CD4-positive, alpha-beta T cell treated with Interleukin-4 for 4 hours (primary cell): ENCODE measurements at places on chromosomes 2 and 18.

DNA sequence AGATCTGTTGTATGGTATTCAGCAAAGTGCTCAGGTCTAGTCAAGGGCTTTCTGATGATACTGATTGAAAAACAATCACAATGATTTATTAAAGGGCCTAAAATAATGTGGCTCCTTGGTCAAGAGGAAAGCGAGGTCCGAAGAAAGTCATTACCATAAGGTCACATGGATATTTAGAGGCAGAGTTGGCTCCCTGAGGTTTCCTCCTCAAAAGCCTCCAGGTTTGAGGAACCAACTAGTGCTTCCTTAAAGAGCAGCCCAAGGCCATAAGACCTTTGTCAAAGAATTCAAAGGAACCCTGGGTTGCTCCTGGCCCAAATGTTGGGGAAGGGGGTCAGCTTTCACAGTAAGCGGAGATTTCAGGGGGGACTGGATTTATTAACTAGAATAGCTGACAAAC lies 280.7 kb upstream of the ATP5MC3 start:
- DNase-seq, result no peak

- no peak for DNase-seq
These were observed 127.6 kb downstream of the ETAA1 start for GRCh38 chr2:67524777-67525176.

DNA sequence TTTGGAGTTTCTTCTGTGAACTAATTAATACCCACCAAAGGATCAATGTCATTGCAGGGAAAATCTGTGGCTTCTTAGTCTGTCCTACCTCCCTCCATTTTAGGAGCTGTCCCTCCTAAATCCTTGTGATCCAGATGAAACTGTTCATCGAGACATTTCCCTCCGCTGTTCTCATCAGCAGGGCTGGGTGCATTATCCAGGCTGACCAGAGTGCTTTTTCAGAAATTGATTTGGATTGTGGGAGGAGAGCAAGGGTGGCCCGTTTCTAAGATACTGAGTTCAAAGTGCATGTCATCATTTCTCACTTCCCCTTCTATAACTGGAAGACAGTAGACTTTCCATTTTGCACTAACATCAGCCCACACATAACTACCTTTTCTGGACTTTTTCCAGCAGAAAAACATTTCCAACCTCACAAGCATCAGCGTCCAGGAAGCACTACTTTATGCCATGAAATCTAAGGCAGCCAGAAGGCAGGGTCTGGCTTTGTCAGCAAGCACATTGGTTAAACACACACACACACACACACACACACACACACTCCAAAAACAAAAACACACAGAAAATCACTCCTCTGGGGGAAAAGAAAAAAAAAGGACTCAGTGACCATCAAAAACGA lies 94.1 kb downstream of the ANKRD44 start:
- DNase-seq, result peak; percentile 35

DNA sequence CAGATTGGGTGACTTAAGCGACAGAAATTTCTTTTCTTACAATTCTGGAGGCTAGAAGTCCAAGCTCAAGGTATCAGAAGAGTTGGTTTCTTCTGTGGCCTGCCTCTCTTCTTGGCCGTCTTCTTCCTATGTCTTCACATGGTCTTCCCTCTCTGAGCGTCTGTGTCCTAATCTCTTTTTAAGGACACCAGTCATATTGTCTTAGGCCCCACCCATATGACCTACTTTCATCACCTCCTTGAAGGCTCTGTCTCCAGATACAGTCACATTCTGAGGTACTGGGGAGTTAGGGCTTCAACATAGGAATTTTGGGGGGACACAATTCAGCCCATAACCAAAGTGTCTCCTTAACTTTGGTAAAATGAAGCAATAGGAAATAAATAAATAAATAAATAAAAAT lies 110.9 kb upstream of the EPC2 start:
- DNase-seq, result no peak

GRCh38 chr2:106122157-106122556 lies 71.9 kb downstream of the UXS1 start:
- no peak for DNase-seq

GRCh38 chr2:228819701-228820100 lies 451.4 kb downstream of the PID1 start:
- DNase-seq, result no peak

DNA sequence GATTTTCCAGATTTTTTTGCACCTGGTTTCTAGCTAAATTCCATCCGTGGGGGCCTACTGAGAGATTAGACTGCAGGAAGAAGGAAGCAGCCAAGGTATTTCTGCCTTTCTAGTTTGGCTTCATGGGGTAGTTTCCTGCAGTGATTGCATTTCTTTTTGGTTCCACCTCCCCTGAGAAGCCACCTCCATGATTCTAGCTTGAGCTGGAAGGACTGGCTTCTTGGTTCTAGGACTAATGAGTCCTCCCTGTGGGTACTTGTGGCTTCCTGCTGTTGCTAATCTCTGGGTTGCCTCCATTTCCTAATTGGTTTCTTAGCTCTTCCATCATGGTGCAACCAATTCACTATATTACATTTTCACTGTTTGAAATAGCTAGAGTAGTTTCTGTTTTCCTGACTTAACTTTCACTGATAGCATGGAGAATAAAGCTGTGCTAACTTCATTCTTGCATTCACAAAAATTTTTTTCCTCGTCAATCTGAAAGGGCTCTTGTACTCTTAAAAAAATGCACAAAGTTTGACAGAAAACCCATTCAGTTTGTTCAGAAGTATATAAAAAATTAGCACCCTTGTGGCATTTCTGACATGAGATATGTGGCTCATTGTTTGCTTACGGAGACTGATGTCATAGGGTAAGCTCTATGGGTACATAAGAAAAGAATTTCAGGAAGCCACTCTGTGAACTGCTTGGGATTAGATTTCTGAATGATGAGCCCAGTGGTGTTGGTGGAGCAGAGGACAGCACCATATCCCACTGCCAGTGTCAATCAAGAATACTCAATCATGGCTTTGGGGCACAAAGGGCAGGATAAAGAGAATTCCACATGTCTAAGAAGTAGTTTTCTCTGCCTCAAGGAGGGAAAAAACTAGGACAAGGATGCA lies 242.8 kb upstream of the RBMS1 start:
- DNase-seq, result no peak

GRCh38 chr2:226124548-226125011 lies 675.0 kb downstream of the IRS1 start:
- DNase-seq, result no peak

GRCh38 chr2:168424112-168424951 lies 31.7 kb upstream of the CERS6 start:
- DNase-seq, result no peak

- DNase-seq, result no peak
These were observed 20.0 kb downstream of the WDFY1 start for GRCh38 chr2:223925106-223925505.

DNA sequence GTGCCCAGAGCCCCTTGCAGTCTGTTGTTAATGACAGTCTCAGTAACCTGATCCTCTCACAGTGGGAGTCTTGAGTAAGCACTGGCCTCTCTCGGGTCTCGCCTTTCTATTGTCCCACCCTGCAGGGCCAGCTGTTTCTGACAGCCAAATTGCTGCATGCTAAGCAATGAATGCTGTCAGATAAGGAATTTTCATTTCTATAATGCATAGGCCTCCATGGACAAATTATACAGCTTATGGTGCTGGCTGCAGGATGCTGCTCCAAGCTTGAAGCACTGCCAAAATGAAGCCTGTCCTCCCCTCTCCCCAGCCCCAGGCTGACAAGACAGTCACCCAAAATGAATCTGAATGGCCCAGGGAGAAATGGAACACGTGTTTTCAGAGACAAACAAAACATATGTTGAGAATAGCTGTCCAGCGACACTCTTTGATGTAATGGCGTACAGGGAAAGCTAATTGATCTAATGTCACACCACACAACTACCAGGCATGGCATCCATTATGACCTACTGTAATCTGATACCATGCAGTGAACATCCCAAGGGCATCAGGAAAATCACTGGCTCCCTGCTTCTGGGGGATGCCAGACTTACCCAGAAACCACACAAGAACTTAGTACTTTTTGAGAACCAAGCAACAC lies 36.8 kb downstream of the ACVR1 start:
- DNase-seq, result no peak

- DNase-seq, result no peak
These were observed 100.4 kb upstream of the DDX18 start for GRCh38 chr2:117714110-117714509.

GRCh38 chr18:13235421-13235831 lies 16.9 kb downstream of the LDLRAD4 start:
- DNase-seq, result no peak

- DNase-seq, result no peak
These were observed 170.4 kb upstream of the SESTD1 start for GRCh38 chr2:179435000-179435399.

DNA sequence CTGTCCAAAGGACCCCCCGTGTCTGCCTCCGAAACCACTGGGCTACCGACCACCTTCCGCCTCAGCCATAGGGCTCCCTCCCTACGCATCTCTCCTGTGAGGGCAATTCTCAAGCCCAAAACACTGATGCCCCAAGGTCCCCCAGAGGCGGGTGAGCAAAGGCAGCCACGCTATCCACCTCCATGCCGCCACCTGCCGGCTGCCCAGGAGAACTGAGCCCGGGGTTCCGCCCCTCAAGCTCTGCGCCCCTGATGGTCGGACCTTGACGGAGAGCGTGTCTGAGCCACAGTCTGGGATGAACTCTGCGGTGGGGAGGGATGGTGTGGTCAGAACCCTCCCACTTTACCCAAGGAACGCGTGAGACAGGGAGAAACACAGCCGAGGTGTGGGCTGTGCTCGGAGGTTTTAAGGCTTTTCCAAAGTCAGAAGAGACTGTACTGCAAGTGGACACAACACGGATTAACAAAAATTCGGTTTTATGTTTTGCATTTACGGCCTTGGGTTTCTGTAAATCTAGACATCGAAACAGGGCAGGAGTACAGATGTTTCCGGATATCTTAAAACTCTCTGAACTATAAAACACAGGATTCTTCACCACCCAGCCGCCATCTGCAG lies 114.1 kb downstream of the ZNF516 start:
- DNase-seq, result no peak

DNA sequence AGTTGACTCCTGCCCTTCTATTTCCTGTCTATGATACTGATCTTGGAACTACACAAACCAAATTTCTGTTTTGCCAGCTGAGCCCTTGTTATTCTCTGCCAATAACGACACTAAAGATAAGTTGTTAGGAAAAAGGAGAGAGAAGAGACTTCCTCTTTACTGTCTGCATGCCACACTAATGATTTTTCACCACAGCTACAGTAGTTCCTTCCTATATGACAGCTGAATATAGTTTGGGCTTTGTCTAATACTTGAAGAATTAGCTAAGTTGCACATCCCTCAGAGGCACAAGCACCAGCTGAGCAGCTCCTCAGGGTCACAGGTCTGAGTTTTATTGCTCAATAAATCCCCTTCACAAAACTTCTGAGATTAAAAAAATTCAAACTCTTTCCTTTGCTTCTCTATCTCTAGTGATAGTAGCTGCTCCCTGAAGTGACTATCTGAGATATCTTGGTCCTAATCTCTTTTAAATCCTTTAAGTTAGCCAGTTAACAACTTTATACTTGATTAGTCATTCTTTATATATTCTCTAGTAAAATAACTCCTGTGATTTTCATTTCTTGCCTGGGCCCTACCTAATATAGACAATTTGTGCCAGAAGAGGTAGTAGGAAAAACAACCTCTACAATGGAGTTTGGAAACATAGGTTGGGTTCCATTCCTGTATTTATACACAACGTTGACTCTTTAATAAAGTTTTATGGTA lies 253.0 kb upstream of the CNTNAP5 start:
- no peak for DNase-seq

GRCh38 chr2:235105821-235106359 lies 154.1 kb downstream of the SH3BP4 start:
- DNase-seq, result no peak

DNA sequence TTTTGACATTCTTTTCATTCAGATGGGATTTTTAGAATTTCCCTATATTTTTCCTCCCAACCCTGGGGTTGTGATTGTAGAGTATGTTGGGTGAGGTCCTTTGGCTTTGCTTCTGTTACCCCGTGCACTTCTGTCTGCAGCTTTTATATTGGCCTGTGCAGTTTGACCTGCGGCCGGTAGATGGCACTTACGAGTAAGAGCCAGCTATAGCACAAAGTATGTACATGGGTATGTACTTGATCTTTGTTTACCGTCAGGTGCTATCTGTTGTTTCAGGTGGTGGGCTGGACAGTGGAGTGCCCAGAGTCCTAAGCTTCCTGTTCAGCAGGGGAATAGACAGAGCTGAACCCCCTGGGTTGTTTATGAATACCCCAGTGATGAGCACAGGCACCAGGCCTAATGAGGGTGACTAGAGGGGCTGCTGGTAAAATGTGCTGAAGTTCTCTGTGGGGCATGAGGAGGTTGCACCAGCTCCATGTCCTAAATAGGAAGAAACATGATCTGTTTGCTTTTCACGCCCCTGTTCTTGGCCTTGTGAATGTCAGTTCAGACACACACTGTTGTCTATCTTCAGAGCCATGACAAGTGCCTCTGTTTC lies 58.9 kb upstream of the THUMPD2 start:
- DNase-seq, result peak; percentile 3

DNA sequence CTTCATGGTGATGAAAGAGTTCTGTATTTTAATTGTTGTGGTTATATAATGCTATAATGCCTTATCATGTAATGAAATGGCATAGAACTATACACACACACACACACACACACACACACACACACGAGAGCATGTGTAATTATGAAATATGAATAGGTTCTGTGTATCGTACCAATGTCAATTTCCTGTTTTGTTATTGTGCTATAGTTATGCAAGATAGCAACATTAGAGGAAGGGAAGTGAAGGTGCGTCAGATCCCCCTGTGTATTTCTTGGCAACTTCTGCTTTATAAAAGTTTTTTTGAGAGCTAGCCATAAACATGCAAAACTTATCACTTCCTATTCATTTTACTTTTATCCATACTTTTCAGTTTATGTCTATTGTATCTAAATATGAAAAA lies 60.7 kb upstream of the ARHGAP15 start:
- no peak for DNase-seq

GRCh38 chr18:32349728-32350395 lies 120.8 kb downstream of the GAREM1 start:
- DNase-seq, result no peak

DNA sequence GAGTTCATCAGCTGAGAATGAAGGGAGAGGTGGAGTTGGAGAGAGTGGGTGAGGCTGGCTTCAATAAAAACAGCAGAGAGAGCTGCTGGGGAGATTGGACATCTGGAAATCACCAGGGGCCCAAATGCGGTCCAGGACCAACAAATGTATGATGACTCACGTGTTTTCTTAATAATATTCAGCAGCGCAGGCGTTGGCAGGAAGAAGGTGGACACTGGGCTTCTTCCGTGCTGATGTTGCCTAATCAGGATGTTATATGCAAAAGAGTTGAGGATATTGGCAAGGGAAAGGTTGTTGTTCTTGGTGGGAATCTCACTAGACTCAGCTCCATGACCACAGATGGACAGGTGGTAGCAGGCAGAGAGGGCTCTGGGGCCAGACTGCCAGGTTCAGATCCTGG lies 12.8 kb upstream of the PLA2R1 start:
- no peak for DNase-seq

- no peak for DNase-seq
These were observed 134.5 kb downstream of the NAPG start for GRCh38 chr18:10660179-10660884.

- no peak for DNase-seq
These were observed 24.5 kb downstream of the ROCK2 start for GRCh38 chr2:11319939-11320338.

- DNase-seq, result no peak
These were observed 291.8 kb downstream of the ICOS start for GRCh38 chr2:204228169-204228886.
